ENCODE measurements at places on chromosomes 11 and 22. TPM values are rescaled to one million over a fixed set of nuclear protein-coding genes. Genes with fewer than 3 reads are reported as not detected.

- no peak for DNase-seq
- peaks cover 8% of the 10 kb centered on the region for H3K27me3 ChIP-seq
- H3K36me3 ChIP-seq, result no peaks in the 10 kb centered on the region
- H3K4me3 ChIP-seq, result peak overlapping the region; percentile 82
Observed at GRCh38 chr11:123431619-123432018, 1.6 kb downstream of the GRAMD1B start.

DNA sequence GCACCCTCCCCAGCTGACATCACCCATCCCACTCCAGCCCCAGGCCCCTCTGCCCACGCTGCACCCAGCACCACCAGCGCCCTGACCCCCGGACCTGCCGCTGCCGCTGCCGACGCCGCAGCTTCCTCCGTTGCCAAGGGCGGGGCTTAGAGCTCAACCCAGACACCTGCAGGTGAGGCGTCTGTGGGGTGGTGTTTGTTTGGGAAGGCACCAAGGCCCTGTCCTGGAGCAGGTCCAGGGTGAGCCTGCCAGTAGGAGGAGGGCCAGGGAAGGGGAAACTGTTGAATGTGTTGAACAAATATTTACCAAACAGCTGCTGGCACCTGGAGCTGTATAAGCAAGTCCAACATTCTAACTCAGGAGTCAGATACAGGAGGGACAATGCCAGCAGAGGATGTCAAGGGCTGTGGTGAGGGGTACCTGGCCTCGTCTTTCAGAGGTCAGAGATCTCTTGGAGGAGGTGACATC lies 3.1 kb downstream of the VEGFB start:
- no peak for DNase-seq
- H3K27me3 ChIP-seq, result no peaks in the 10 kb centered on the region
- no peak overlapping the region for H3K4me3 ChIP-seq
- peaks cover 39% of the 10 kb centered on the region for H3K36me3 ChIP-seq
- H3K27ac ChIP-seq, result peak overlapping the region; percentile 98
- peaks cover 73% of the 10 kb centered on the region for H3K4me1 ChIP-seq

- H3K36me3 ChIP-seq, result no peaks in the 10 kb centered on the region
- H3K27me3 ChIP-seq, result peaks cover 14% of the 10 kb centered on the region
- H3K4me3 ChIP-seq, result no peak overlapping the region
- H3K4me1 ChIP-seq, result peaks cover 2% of the 10 kb centered on the region
- H3K27ac ChIP-seq, result no peak overlapping the region
Observed at GRCh38 chr11:64582885-64583284, 8.1 kb upstream of the SLC22A12 start.

DNA sequence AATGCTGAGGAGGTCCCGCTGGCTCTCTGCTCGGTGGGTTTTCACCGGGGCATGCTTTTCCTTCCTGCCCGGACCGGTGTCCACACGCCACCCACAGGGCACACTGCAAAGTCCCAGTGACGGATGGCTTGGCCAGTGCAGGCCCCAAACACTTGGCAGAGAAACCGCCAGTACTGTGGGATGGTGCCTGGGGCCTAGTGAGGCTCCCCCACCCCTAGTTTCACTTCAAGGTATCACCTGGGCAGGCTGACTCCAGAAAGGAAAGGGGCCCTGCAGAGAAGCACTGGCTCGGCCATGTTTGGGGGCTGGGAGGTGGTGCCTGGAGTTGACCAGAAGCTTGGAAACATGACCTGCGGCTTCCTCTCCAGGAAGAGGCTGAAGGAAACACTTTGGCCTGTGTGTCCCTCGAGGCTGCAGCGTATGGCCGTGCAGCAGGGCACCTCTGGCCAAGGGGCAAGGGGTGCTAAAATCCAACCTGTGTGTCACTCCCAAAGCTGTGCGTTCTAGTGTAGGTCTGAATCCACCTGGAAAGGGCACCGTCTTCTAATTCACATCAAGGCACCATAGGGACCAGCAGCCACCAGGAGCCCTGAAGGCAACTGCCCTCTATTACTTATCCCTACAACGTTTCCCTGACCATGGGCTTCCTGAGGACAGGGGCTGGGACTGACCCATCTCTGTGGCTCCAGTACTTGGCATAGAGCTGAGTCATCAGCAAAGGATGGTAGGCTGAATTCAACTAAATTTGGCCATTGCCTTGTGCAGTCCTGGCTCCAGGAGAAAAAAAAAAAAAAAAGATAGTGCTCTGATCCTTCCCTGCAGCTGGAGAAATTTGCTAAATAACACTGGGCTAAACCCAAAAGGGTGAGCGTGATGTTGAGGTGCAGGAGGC lies 22.6 kb downstream of the TPBGL start:
- H3K27ac ChIP-seq, result no peak overlapping the region
- DNase-seq, result no peak
- peaks cover 41% of the 10 kb centered on the region for H3K4me1 ChIP-seq
- H3K36me3 ChIP-seq, result no peaks in the 10 kb centered on the region
- H3K27me3 ChIP-seq, result no peaks in the 10 kb centered on the region
- H3K4me3 ChIP-seq, result no peak overlapping the region

GRCh38 chr11:110069158-110069737 lies 23.9 kb upstream of the ZC3H12C start:
- H3K4me3 ChIP-seq, result no peak overlapping the region
- H3K4me1 ChIP-seq, result no peaks in the 10 kb centered on the region
- DNase-seq, result no peak
- no peak overlapping the region for H3K27ac ChIP-seq

DNA sequence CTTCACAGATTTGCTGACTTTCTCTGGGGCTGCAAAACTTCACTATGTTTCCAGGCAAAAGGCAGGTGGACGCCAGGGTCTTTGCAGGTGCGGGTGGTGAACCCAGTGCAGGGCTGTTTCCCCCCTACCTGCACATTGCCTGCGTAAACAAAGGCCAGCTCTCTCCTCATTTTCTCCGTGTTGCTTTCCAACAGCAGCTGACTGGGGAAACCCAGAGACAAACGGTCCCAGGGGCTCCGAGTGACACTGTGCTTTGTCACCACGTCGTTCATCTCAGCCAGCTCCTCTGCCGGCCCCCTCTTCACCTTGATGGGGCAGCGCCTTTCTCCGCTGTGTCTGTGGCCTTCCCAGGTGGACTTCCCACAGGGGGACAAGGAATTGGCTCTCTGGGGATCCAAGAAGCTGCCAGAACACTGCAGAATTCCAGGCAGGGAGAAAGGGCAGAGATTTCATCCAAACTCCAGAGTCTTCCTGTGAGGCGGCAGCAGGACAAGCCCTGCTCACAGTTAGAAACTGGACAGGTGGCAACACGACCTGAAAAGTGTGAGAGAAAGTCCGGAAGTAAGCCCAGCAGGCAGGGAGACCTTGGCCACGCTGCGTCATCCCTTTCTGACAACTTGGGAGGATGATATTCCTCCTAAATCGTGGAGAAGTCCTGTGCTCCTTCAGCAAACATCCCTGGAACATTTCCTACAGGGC lies 1493.7 kb downstream of the TBC1D22A start:
- no peaks in the 10 kb centered on the region for H3K36me3 ChIP-seq
- H3K27me3 ChIP-seq, result peaks cover 14% of the 10 kb centered on the region
- DNase-seq, result no peak
- no peak overlapping the region for H3K27ac ChIP-seq
- H3K4me3 ChIP-seq, result no peak overlapping the region

GRCh38 chr11:129230006-129230405 lies 37.9 kb upstream of the ARHGAP32 start:
- H3K27ac ChIP-seq, result no peak overlapping the region
- H3K4me3 ChIP-seq, result no peak overlapping the region

- DNase-seq, result no peak
- no peak overlapping the region for H3K27ac ChIP-seq
- no peak overlapping the region for H3K4me3 ChIP-seq
Observed at GRCh38 chr11:77593883-77594282, 4.1 kb downstream of the AQP11 start.

Gene CELF1
- total RNA-seq, result 136 TPM

Gene PRR33
- total RNA-seq, result 0.16 TPM

DNA sequence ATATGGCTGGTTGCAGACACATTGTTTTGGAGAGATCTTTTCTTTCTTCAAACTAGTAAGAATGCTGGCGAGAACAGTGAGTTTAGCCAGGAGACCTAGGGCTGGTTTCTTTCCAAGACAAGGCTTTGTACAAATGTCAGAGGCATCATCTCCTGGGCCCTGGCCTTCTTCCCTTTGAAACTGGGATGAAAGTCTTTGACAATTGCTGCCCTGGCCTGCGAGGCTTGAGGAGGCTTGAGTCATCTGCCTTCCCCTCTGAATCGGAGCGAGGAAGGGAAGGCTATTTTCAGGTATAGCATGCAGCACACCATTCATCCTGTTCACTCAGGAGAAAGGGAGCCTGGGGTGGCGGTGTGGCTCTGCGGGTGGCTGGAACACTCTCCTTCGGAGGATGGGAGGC lies 21.5 kb upstream of the PARVG start:
- no peak for DNase-seq
- H3K4me3 ChIP-seq, result no peak overlapping the region
- H3K36me3 ChIP-seq, result peaks cover 49% of the 10 kb centered on the region
- no peaks in the 10 kb centered on the region for H3K27me3 ChIP-seq
- no peak overlapping the region for H3K27ac ChIP-seq

GRCh38 chr11:62394825-62395538 lies 23.9 kb upstream of the SCGB1A1 start:
- H3K36me3 ChIP-seq, result no peaks in the 10 kb centered on the region
- H3K4me1 ChIP-seq, result no peaks in the 10 kb centered on the region
- H3K27me3 ChIP-seq, result peaks cover 6% of the 10 kb centered on the region
- no peak overlapping the region for H3K27ac ChIP-seq
- no peak for DNase-seq

GRCh38 chr22:45399712-45400445 lies 13.5 kb downstream of the SMC1B start:
- no peak for DNase-seq
- peaks cover 2% of the 10 kb centered on the region for H3K27me3 ChIP-seq
- H3K4me3 ChIP-seq, result no peak overlapping the region
- no peak overlapping the region for H3K27ac ChIP-seq
- no peaks in the 10 kb centered on the region for H3K4me1 ChIP-seq
- no peaks in the 10 kb centered on the region for H3K36me3 ChIP-seq

GRCh38 chr11:78941226-78941851 lies 366.7 kb upstream of the NARS2 start:
- H3K36me3 ChIP-seq, result no peaks in the 10 kb centered on the region
- H3K4me3 ChIP-seq, result no peak overlapping the region
- DNase-seq, result no peak
- no peaks in the 10 kb centered on the region for H3K4me1 ChIP-seq
- H3K27ac ChIP-seq, result no peak overlapping the region

Gene POLR2F
- 67.3 TPM for total RNA-seq

Gene MAP6
- 0.40 TPM for total RNA-seq

- no peaks in the 10 kb centered on the region for H3K27me3 ChIP-seq
- H3K4me1 ChIP-seq, result peaks cover 4% of the 10 kb centered on the region
- H3K36me3 ChIP-seq, result no peaks in the 10 kb centered on the region
- DNase-seq, result no peak
- no peak overlapping the region for H3K27ac ChIP-seq
Observed at GRCh38 chr11:74538680-74539079, 45.2 kb upstream of the LIPT2 start.

Gene MYOD1
- total RNA-seq, result not detected

GRCh38 chr11:76747915-76748860 lies 35.0 kb upstream of the TSKU start:
- no peaks in the 10 kb centered on the region for H3K36me3 ChIP-seq
- no peaks in the 10 kb centered on the region for H3K4me1 ChIP-seq
- DNase-seq, result no peak
- H3K27ac ChIP-seq, result no peak overlapping the region

DNA sequence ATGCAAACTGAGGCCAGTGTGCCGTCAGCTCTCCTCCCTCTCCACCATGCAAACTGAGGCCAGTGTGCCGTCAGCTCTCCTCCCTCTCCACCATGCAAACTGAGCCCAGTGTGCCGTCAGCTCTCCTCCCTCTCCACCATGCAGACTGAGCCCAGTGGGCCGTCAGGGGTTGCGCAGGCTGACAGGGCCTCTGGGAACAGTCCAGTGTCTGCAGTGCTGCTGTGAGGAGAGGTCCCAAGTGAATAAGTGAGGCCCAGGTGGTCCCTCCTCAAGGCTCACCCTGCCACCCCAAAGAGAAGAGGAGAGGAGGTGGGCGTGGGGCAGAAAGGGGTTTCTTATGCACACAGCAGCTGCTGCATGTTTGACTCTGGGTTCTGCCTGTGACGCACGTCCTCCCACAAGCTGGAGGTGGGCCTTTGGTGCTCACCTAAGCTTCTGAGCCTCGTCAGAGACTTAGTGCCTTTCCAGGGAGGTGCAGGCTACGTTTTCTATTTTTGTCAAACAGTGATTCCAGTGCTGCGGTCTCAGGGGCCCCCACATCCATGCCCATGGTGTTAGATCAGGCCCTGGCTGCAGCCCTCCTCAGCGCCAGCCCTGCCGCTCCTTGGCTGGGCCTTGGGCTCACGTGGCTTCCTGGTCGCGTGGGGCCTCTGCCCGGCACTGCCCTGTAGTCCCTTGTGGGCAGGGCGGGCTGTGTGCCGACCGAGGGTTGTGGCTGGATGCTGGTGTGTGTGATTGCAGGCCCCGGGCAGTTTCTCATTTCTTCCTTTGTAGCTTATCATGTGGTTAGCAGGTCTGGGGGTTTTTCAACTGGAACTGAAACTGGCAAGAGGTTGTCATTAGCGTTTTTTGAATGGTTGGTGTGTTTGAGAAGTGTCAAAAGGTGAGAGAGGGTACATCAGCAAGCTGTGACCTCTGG lies 7.1 kb downstream of the TPCN2 start:
- H3K36me3 ChIP-seq, result peaks cover 19% of the 10 kb centered on the region
- peak; percentile 78 for DNase-seq
- H3K27me3 ChIP-seq, result no peaks in the 10 kb centered on the region
- peak overlapping the region; percentile 69 for H3K4me3 ChIP-seq
- H3K4me1 ChIP-seq, result peaks cover 58% of the 10 kb centered on the region

- peaks cover 2% of the 10 kb centered on the region for H3K27me3 ChIP-seq
- no peaks in the 10 kb centered on the region for H3K36me3 ChIP-seq
- no peak overlapping the region for H3K4me3 ChIP-seq
- DNase-seq, result no peak
- H3K27ac ChIP-seq, result no peak overlapping the region
- peaks cover 6% of the 10 kb centered on the region for H3K4me1 ChIP-seq
Observed at GRCh38 chr11:83403691-83404389, 117.7 kb upstream of the CCDC90B start.

Gene P2RX6
- total RNA-seq, result 0.67 TPM

Gene SPTBN2
- 1.2 TPM for total RNA-seq

GRCh38 chr11:104090767-104091166 lies 54.3 kb downstream of the DDI1 start:
- no peaks in the 10 kb centered on the region for H3K27me3 ChIP-seq
- H3K27ac ChIP-seq, result no peak overlapping the region
- DNase-seq, result no peak
- H3K4me3 ChIP-seq, result no peak overlapping the region

DNA sequence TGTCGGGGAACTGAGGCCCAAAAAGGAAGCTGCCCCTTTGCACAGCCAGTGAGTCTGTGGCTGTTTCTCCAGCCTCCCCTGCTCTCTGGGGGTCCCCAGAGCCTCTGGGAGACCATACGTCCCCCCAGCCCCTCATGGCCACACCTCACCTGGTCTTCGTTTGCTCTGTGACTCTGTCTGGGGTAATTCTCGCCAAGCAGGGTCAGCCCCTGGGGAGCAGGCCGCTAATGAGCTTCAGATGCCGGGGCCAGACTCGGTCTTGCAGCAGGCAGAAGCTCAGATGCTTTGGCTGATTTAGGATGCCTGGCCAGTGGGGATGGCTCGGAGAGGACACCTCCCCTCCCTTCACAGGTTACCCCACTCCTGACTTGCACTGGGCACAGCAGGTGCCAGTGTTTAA lies 24.1 kb upstream of the WNT11 start:
- no peak overlapping the region for H3K27ac ChIP-seq
- DNase-seq, result no peak
- peaks cover 5% of the 10 kb centered on the region for H3K36me3 ChIP-seq
- H3K27me3 ChIP-seq, result peaks cover 3% of the 10 kb centered on the region

Gene ZP1
- total RNA-seq, result not detected

Gene SERPIND1
- total RNA-seq, result not detected
